ENCODE measurements at places on chromosomes 5 and 9.

- no peaks in the 10 kb centered on the region for H3K4me1 ChIP-seq
- DNase-seq = no peak
- no peak overlapping the region for H3K27ac ChIP-seq
- no peaks in the 10 kb centered on the region for H3K36me3 ChIP-seq
- H3K4me3 ChIP-seq = no peak overlapping the region
These were observed 192.3 kb downstream of the MELK start for GRCh38 chr9:36765077-36765390.

GRCh38 chr5:91224969-91225368 is 158.1 kb downstream of the ARRDC3 start:
- no peak overlapping the region for H3K4me3 ChIP-seq
- H3K27ac ChIP-seq = no peak overlapping the region
- no peaks in the 10 kb centered on the region for H3K4me1 ChIP-seq
- no peaks in the 10 kb centered on the region for H3K27me3 ChIP-seq
- no peaks in the 10 kb centered on the region for H3K36me3 ChIP-seq
- DNase-seq = no peak

DNA sequence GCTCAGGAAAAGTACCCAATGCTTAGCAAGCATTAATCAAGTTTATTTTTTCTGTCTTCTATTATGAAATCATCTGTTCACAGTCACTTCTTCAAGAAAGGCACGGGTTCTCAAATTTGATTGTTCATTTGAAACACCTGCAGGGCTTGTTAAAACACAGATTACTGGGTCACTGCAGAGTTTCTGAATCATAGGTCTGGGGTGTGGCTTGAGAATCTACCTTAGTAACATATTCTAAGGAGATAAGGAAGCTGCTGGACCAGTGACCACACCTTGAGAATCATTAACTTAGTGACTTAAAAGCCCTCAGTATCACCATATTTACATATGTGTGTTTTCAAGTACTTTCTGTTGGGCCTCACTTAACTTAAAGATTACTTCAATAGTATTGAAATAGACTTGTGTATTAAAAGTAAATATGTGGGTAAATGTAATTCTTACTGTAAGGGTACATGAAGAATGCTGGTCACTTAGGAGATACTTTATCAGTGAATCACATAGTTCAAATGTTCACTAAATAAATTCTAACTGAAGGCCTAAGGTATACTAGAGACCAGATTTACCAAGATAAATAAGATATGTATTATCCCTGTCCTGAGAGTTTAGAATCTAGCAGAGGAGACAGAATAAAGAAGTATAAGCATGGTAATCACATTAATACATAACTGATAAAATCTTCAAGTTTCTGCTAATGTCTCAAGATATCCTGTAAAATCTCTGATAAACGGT is 1342.1 kb upstream of the C9orf72 start:
- no peaks in the 10 kb centered on the region for H3K4me1 ChIP-seq
- H3K4me3 ChIP-seq = no peak overlapping the region
- DNase-seq = no peak
- no peak overlapping the region for H3K27ac ChIP-seq
- no peaks in the 10 kb centered on the region for H3K27me3 ChIP-seq

DNA sequence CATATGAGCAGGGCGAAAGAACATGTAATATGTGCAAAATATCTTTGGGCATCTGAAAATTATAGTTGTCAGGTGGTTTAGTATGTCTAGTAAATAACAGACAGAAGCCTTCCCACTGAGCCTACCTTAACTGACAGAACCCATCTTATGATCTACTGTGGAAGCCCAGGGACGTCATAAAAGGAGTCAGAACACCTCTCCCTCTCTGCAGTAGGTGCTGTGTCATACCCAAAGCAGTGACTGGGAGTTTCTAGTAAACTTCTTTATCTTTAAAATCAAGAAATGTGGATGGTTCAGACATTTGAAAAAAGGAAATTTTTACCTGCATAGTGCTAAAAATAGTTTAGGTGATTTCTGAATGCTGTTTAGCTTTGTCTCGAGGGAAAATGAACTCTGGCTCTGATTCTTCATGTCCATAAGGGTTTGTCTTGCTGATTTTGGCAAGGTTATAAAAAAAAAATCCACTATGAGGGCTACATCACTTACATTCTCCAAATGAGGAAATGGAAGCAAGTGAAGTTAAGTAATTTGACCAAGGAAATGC is 104.0 kb downstream of the NUDT12 start:
- no peak overlapping the region for H3K27ac ChIP-seq
- no peak for DNase-seq
- H3K27me3 ChIP-seq = no peaks in the 10 kb centered on the region
- H3K4me1 ChIP-seq = no peaks in the 10 kb centered on the region

DNA sequence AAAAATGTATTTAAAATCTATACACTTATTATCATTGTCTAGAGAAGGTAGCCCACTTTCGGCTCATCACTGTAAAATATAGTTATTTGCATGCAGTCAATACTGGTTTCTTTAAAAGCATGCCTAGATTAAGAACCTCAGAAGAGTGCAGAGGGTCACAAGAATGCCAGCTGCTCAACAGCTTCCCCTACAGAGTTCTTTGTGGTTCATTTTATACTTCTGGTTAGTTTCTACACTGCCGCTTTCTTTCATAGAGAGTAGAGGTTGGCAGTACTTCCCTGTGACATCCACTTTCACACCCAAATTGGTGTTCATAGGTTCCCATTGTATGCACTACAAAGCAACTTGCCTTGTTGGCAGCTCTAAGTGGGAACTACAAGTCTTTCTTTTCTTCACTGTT is 137.3 kb downstream of the KIAA0825 start:
- H3K27me3 ChIP-seq = no peaks in the 10 kb centered on the region
- H3K4me3 ChIP-seq = no peak overlapping the region
- H3K27ac ChIP-seq = no peak overlapping the region
- DNase-seq = no peak
- no peaks in the 10 kb centered on the region for H3K4me1 ChIP-seq
- H3K36me3 ChIP-seq = no peaks in the 10 kb centered on the region

GRCh38 chr5:180784497-180785097 is 18.0 kb downstream of the MGAT1 start:
- peaks cover 17% of the 10 kb centered on the region for H3K36me3 ChIP-seq
- H3K27me3 ChIP-seq = no peaks in the 10 kb centered on the region
- DNase-seq = peak; percentile 92
- H3K4me1 ChIP-seq = peaks cover 53% of the 10 kb centered on the region

DNA sequence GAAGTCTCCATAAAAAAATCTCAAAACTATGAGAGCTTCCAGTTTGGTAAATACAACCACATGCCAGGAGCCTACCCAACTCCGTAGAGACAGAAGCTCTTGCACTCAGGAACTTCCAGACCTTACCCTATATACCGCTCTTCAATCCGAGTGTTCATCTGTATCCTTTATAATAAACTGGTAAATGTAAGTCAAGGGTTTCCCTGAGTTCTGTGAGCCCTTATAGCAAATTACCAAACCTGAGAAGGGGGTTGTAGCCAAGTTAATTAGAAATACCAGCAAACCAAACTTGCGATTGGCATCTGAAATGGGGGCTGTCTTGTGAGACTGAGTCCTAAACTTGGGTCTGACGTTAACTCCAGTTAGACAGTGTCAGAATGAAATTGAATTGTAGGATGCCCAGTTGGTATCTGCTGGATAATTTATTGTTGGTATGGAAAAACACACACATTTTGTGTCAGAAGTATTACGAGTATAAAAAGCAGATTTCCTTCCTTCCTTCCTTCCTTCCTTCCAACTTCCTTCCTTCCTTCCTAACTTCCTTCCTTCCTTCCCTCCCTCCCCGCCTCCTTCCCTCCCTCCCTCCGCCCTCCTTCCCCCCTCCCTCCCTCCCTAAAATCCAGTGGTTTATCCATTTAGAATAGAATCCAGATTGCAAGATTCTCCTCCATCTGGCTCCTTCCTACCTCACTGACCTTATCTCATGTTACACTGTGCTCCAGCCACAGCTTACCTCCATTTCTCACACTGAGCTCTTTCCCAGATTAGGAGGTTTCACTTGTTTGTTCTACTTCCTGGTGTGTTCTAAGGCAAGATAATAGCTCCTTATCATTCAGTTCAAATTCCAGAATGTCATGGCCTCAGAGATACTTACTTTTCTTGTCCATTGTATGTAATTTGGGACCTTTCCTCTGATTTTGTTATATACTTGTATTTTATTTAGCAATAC is 196.7 kb downstream of the WDR70 start:
- no peak overlapping the region for H3K4me3 ChIP-seq
- H3K27me3 ChIP-seq = no peaks in the 10 kb centered on the region
- no peak for DNase-seq
- H3K4me1 ChIP-seq = no peaks in the 10 kb centered on the region

- H3K4me1 ChIP-seq = peaks cover 8% of the 10 kb centered on the region
- no peaks in the 10 kb centered on the region for H3K36me3 ChIP-seq
- no peaks in the 10 kb centered on the region for H3K27me3 ChIP-seq
- H3K27ac ChIP-seq = no peak overlapping the region
These were observed 102.2 kb downstream of the SNX18 start for GRCh38 chr5:54619731-54620130.

DNA sequence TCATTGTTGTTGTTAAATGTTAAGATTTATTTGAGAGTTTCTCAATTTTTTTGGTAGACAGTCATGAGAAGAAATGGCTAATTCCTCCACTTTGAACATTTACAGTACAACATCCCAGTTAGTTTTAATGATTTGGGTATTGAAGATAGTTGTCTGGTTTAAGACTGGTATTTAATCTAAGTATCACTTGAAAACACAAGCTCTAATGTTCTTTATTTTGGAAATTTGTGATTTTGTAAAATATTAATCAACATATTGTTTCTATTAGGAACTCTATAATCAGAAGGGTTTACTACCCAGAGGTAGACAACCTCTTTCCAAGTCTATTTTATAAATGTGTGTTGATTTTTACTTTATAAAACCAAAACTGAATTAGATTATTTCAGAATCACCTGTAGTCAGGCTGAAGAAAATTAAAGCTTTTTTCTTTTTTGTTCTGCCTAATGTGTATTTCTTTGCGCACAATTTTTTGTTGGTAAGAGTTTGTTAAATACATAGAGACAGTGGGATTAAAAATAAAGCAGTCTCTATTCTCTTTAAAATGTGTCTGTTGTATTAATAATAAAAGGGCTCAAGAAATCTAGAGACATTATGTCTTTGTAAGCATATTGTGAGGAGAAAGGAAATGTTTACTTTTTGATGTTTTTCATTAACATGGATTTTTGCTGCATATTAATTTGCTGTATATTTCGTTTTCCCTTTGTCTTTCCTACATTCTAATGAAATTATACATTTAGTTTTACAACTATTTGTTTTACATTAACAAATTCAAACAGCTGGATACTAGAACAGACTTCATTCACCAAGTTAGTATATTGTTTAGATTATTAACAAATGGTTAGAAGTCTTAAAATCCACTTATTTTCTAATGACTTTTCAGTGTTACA is 3.9 kb upstream of the PURA start:
- H3K27me3 ChIP-seq = no peaks in the 10 kb centered on the region
- no peak overlapping the region for H3K27ac ChIP-seq
- no peak overlapping the region for H3K4me3 ChIP-seq
- no peak for DNase-seq
- H3K4me1 ChIP-seq = peaks cover 65% of the 10 kb centered on the region

DNA sequence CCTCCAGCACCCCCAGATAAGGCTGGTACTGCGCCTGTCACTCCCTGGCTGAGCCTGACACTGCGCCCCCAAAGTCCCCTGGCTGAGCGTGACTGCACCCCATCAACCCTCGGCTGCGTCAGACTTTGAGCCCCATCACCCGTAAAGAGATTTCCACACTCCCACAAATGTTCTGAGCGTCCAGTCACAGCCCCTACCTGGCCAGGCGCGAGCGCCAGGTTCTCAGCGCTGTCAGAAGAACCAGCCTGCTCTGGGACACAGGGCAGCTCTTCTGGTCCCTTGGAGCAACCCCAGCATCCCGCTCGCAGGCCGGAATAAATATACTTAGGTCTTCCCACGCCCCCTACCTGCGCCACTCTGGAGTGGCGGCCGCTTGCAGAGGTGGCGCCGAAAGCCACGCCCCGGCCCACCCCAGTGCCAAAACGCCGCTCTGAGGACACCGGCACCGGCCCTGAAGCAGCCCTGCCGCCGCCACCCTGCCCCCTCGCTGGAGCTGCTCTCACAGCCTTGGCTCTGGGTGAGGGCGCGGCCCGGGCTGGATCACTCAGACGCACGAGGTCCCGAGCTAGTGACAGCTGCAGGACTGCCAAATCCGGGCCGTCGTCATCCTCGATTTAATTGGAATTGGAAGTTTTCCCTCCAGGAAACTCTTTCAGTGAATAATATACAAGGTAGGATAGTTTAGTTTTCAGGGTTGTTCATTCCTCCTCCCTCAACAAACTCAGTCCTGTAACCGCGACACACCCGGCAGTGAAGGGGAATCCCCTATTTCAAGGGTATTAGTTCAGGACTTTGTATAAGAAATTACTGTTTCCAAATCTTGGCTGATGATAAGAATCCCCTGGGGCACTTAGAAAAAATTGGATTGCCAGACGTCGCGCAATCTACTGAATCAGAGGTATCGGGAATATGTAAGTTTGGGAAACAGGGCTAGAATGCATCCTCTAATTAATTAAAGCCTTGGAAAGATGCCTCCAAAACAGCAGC is 1.2 kb upstream of the CEMIP2 start:
- H3K27me3 ChIP-seq = no peaks in the 10 kb centered on the region
- peak overlapping the region; percentile 98 for H3K27ac ChIP-seq
- no peaks in the 10 kb centered on the region for H3K36me3 ChIP-seq
- H3K4me3 ChIP-seq = peak overlapping the region; percentile 69
- peaks cover 19% of the 10 kb centered on the region for H3K4me1 ChIP-seq

DNA sequence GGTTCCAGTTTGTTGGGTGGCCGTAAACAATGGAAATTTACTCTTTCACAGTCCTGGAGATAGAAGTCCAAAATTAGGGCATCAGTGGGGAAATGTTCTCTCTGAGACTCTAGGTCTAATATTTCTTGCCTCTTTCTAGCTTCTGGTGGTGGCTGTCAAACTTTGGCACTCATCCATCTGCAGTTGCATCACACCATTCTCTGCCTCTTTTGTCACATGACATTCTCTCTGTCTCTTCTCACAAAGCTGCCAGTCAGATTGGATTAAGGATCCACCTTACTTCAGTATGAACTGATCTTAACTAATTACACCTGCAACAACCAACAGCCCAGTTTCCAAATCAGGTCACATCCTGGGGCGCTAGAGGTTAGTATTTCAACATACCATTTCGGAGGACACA is 222.9 kb upstream of the FTMT start:
- no peak for DNase-seq
- no peak overlapping the region for H3K27ac ChIP-seq
- no peaks in the 10 kb centered on the region for H3K27me3 ChIP-seq
- no peak overlapping the region for H3K4me3 ChIP-seq
- H3K36me3 ChIP-seq = no peaks in the 10 kb centered on the region

DNA sequence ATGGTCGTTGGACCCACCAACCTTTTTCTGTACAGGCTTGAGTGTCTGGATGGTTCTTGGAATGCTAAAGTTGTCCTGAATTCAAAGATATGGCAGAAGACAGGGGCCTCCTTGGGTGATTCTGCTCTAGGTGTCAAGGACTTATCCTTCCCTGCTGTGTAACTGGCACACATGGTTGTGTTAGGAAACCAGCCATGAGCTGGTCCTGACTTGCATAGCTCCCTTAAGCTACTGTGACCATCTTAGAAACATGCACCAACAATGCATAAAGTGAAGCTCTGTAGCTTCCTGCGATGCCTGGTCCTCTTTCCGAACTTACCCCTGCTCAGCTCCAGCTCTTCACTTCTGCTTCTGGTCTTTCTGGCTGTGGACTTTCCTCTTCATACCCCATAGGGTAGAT is 224.6 kb downstream of the TLE4 start:
- H3K27ac ChIP-seq = no peak overlapping the region
- H3K4me3 ChIP-seq = no peak overlapping the region
- H3K4me1 ChIP-seq = peaks cover 18% of the 10 kb centered on the region
- no peaks in the 10 kb centered on the region for H3K27me3 ChIP-seq
- DNase-seq = no peak

GRCh38 chr9:116165912-116166311 is 12.3 kb downstream of the PAPPA start:
- no peak for DNase-seq
- H3K27me3 ChIP-seq = no peaks in the 10 kb centered on the region
- H3K4me1 ChIP-seq = no peaks in the 10 kb centered on the region
- H3K27ac ChIP-seq = no peak overlapping the region
- no peaks in the 10 kb centered on the region for H3K36me3 ChIP-seq
